ENCODE measurements at places on chromosomes 1 and 21. TPM values are rescaled to one million over a fixed set of nuclear protein-coding genes. Genes with fewer than 3 reads are reported as not detected.

Gene TAF1A
- total RNA-seq = 10.1 TPM

Gene LAX1
- 11.6 TPM for total RNA-seq

GRCh38 chr1:197304638-197305200 is 36.7 kb downstream of the CRB1 start:
- no peaks in the 10 kb centered on the region for H3K36me3 ChIP-seq
- no peak overlapping the region for H3K27ac ChIP-seq
- no peaks in the 10 kb centered on the region for H3K4me1 ChIP-seq
- no peak overlapping the region for H3K4me3 ChIP-seq
- H3K27me3 ChIP-seq = no peaks in the 10 kb centered on the region

GRCh38 chr1:230735447-230735846 is 11.7 kb upstream of the CAPN9 start:
- DNase-seq = no peak
- H3K4me3 ChIP-seq = no peak overlapping the region
- no peaks in the 10 kb centered on the region for H3K4me1 ChIP-seq
- H3K36me3 ChIP-seq = no peaks in the 10 kb centered on the region

GRCh38 chr1:179014123-179014522 is 11.6 kb upstream of the FAM20B start:
- H3K36me3 ChIP-seq = no peaks in the 10 kb centered on the region
- no peak overlapping the region for H3K27ac ChIP-seq
- H3K4me1 ChIP-seq = no peaks in the 10 kb centered on the region

DNA sequence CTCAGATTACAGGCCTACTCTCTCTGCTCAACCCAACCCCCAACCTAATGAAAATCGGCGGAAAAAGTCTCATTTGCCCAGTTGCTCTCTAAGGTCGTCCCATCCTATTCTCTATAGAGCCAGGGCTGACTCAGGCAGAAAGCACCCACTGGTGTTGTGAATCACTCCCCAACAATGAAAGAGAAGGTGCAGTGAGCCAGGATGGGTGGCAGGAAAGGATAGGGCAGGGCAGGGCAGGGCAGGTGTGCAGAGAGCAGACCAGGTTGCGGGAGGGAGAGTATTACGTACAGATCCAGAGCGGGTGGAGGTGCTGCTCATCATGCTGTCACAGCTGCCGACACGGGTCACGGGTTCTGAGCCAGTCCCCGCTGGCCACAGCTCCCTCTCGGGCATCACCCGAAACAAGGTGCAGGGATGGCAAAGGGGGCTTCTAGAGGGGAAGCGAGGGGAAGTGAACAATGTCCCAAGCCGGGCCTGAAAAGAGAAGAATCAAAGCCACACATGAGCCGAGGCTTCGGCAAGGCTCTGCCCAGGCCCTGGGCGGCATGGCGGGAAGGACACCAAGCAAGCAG is 5.3 kb downstream of the C1orf116 start:
- H3K27me3 ChIP-seq = peaks cover 1% of the 10 kb centered on the region
- no peaks in the 10 kb centered on the region for H3K36me3 ChIP-seq
- H3K27ac ChIP-seq = no peak overlapping the region
- no peaks in the 10 kb centered on the region for H3K4me1 ChIP-seq

DNA sequence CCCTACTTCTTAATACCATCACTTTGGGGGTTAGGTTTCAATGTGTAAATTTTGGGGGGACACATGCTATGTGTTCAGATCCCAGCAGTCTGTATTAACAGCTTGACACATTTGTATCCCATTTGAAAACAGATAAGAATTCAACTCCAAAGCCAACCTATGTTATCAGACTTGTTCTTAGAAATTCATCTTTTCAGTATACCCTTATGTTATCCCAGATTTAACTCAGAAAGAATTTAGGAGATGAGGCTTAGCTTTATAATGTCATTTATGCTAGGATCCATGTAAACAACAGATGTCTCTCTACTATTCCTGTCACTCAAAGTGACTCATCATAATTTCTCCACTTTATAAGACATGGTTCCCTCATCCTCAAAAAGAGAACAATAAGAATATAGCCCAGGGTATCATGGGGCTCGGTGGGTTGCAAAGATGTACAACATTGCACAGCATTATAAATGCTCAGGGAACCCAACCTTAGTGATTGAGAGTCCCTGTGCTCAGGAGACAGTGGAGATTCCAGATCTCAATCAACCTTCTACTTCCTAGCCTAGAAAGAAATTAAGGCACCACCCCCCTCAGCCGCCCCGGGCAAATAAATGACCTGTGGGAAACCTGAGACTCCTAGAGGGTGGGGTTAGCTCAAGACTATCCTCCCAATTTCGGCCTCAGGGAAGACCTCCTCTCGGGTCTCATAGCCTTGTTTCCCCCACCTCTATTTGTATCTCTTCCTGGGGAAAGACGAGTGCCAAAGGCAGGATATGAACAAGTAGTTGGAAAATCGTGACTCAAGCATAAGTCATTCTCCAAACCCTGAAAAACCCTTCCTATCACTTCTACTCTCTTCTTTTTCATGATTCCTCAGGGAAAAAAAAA is 265.1 kb upstream of the CAMK1G start:
- no peak overlapping the region for H3K4me3 ChIP-seq
- H3K27ac ChIP-seq = no peak overlapping the region
- no peaks in the 10 kb centered on the region for H3K36me3 ChIP-seq
- no peaks in the 10 kb centered on the region for H3K27me3 ChIP-seq
- no peak for DNase-seq

Gene FCMR
- total RNA-seq = 191 TPM

Measured in GM12878 (cell line).